Fibroblast of mammary gland (primary cell): ENCODE measurements at places on chromosomes 2 and 18.

- DNase-seq, result no peak
Measured at GRCh38 chr2:47656715-47657600, 126.0 kb upstream of the MSH6 start.

DNA sequence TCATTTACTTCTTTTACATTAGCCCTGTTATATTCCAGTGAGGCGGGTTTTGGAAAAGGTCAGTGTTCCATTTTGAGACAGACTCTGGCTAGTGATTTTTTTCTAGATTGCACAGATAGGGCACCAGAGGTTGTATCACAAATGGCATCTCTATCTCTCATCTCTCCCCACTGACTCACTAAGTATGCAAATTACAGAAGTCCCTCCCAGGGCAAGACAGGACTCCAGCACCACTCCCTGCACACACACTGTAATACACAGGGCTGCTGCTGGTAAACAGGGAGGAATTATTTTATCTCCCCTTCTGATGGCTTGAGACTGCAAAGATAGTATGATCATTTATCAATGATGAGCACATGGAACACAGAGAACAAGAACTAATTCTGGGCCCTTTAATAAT lies 46.2 kb downstream of the AKAIN1 start:
- DNase-seq, result no peak

DNA sequence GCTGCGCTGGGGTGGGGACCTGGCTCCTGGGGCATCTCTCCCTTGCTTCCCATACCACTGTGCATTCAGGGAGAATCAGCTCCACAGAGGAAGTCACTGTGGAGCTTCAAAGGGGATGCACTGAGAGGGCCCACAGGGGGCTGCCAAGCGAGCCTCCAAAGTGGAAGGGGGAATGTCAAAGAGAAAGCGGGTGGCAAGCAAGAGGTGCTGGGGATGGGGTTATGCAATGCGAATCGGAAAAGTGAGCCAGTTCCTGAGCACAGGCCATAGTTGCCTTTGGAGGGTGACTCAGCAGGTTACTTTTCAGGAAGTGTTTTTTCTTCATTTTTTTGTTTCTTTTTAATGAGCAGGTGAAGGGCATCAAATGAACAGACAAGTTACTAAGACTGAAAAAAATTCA lies 17.6 kb downstream of the PMAIP1 start:
- DNase-seq, result peak; percentile 60

DNA sequence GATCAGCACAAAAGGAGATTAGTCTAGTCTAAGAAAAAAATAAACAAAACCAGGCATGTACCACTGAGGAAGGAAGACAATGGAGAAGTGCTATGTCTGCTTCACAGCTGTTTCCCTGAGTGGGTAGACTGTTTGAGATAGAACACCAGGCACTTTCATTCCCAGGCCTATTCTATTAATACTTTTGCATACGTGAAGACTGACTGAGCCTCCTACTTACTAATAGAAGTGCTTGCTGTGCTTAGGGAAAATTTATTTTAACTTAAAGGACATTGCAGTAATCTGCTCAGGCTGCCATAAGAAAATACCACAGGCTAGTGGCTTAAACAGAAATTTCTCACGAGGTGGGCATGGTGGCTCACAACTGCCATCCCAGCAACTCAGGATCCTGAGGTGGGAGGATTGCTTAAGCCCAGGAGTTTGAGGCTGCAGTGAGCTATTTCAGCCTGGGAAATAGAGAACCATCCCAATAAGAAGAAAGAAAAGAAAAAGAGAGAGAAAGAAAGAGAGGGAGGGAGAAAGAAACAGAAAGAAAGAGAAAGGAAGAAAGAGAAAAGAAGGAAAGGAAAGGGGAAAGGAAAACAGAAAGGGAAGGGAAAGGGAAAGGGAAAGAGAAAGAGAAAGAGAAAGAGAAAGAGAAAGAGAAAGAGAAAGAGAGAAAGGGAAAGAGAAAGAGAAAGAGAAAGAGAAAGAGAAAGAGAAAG lies 33.0 kb downstream of the CMPK2 start:
- DNase-seq, result no peak

- no peak for DNase-seq
Measured at GRCh38 chr18:37572736-37573135, 7.1 kb upstream of the CELF4 start.

DNA sequence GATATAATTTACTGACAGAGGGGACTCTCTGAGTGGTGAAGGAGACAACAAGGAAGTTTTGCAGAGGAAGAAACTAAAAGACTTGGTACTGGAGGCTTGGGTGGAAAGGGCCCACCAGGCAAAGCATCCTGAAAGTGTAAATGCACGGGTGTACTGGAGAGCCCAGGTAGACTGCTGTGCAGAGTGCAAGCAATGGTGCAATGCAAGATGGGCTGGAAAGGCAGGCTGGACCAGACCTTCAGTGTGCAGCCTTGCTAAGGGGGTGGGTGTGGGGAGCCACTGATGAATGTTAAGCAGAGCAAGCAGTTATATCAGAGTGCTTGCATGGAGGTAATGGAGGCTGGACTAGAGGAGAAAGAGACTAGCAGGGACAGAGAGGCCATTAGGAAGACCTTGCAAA lies 10.7 kb downstream of the C2orf74 start:
- DNase-seq, result no peak

GRCh38 chr2:178229927-178230326 lies 35.6 kb downstream of the OSBPL6 start:
- DNase-seq, result no peak

DNA sequence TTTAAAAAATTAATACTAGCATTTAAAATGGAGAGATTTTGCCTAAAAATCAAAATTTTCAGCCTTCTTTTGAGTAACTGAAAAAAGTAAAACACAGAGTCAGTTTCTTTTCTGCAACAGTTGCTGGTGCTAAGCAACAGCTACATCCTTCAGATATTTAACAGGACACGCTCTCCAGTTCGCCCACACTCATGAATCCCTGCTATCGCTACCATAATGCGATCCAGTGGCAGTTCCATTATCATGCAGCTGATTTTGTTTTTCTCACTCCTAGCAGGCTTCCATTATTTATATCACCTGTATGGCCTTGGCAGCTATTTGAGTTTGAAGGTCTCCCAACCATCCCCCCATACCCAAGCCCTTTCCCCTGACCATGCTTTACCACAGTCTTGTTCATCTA lies 93.1 kb upstream of the NCKAP5 start:
- DNase-seq, result no peak

GRCh38 chr18:80076379-80076778 lies 32.7 kb upstream of the ADNP2 start:
- DNase-seq, result no peak

DNA sequence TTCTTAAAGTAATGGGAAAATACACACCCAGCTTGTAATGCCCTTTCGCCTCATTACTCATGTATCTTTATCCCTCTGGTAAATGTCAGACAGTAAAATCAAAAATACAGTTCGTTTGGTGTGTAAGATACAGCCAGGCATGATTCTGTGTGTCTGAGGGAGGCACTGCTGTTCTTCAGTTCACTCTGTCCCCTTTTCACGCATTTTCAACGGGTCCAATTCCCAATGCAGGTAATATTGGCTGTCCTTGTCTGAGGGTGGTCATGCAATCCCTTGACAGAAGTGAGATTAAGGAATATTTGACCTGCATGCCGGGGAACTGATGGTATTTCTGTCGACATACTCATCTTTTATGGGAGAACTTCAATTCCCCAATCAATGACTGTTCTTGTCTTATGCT lies 587.2 kb upstream of the NXPH2 start:
- DNase-seq, result no peak
